GM04503 (cell line): ENCODE measurements at places on chromosomes 4 and X.

GRCh38 chrX:49761481-49761880 is 65.7 kb upstream of the PAGE1 start:
- DNase-seq = no peak

DNA sequence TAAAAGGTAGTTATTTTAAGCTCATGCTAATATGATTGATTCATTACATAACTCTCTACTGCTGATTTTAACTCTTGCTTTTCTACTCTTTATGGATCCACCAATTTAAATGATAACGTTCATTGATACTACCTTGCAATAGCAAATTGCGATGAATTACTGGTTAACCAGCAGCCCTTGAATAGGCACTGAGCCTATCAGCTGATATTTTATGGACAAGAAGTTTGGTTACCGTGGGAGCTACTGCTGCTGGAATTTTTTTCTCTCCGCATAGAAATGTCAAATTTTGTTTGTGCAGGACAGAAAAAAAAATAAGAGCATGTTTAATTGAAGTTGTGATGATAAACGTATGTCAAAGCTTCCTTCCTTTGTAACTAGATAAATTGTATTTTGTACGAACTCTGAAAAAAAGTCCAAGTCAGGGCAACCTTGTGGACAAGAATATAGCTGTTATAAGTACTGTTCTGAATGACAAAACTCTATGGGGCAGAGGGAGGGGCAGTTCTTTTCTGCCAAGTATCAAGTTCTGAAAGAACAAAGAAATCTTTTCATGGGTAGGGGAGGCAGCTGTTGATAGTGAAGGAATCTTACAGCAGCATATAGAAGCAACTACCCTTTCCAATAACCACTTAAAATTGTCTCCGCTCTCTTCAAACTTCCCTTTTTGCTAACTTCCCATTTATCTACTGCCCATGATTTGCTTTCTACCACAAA is 434.9 kb upstream of the PABPC4L start:
- DNase-seq = no peak

GRCh38 chr4:107615809-107616208 is 104.2 kb downstream of the PAPSS1 start:
- DNase-seq = no peak

GRCh38 chr4:189786447-189786846 is 154.2 kb upstream of the FRG1 start:
- DNase-seq = no peak

- DNase-seq = no peak
These were observed 79.4 kb downstream of the CEP135 start for GRCh38 chr4:56028165-56028564.

DNA sequence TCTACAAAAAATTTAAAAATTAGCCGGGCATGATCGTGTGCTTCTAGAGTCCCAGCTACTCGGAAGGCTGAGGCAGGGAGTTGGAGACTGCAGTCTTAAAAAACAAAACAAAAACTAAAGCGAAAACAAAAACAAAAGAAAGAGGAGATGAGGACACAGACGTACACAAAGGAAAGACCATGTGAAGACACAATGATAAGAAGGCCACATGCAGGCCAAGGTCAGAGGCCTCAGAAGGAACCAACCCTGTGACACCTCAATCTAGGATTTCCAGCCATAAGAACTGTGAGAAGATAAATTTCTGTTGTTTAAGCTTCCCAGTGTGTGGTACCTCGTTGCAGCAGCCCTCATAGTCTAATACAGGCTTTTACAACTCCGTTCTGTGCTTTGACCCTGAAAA is 177.0 kb upstream of the ATP6AP2 start:
- no peak for DNase-seq

DNA sequence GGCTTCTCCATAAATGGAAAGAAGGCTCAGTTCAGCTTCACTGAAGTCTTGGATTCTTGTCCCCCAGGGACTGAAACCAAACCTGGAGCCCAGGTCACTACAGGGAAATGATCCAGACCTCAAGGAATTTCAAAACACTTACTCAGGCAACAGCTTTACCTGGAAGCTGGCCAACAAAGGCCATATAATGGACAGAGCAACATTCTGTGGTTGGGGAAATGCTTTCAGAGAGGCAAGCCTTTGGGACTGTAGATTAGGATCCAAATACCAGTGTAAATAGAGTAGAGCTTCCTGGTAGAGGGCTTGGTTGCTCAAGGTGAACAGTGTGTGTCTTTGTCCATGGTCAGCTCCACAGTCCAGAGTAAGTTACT is 57.0 kb upstream of the PROM1 start:
- DNase-seq = peak; percentile 71

- no peak for DNase-seq
These were observed 63.0 kb downstream of the SORBS2 start for GRCh38 chr4:185748901-185749390.

GRCh38 chrX:133337250-133337649 is 78.0 kb downstream of the GPC4 start:
- DNase-seq = no peak

DNA sequence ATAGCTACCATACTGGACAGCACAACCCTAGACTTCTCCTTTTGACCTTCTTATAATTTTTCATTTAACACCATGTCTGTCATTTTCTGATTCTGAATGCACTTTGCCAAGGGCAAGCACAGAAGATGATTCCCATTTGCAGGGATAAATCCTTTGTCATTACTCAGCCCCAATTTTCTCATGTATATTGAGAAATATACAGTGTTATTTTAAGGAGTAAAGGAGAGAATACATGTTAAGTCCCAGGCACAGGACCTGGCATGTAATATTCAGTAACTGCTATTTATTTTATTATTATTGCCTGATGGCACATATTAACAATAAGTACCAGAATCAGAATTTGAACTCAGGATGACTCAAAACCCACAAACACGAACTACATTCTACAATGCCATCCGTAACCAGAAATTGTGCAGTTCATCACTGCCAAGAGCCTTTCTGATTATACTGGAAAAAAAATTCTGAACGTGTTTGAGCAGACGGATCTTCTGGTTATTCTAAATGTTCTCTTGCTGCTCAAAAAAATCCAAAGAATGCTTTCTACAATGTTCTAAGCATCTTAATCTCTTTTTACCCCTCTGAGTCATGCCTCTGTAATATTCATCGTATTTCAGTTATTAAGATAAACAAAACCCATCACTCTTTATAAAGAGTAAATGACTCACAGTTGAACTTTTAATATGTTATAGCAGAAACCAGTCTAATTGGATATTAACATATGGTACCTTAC is 170.0 kb downstream of the MID1 start:
- DNase-seq = peak; percentile 69

DNA sequence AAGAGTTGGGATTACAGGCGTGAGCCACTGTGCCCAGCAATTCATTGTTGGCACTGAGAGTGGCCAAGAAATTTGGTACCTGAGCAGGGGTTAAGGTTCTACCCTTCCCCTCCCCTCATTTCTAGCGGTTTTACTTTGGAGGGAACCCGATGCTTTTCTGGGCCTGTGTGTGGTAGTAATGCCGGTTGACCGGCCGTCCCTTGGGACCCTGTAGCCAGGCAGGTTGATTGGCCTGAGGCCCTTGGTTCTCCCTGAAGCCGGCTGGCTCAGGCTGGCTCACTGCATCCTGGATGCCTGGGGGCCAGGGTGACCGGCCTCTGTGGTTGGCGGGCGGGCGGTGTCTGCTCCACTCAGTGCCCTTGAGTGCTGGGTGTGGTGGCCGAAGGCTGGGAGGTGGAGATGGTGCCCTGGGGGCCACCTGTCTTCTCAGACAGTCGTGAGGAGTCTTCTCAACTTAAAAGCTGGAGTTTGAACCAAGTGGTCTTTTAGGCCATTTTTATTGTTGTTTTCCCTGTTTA is 45.6 kb downstream of the RGS12 start:
- DNase-seq = no peak

DNA sequence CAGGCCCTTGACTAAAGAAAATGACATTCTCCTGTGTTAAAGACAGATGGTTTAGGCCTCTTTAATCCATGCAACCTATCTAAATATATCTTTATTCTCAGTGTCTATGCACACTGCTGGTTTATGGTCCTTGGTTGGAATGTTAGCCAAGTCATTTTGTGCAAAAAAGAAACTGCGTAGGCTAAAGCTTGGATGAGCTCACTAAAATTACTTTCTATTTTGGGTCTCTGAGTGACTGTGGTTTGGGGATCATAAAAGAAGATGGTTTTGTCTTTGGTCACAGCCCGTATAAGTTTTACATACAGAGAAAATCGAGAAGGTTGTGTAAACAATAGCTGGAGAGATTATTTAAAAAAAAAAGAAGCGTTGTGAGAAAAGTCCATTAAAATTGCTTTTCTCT is 443.6 kb downstream of the UBE2NL start:
- no peak for DNase-seq

DNA sequence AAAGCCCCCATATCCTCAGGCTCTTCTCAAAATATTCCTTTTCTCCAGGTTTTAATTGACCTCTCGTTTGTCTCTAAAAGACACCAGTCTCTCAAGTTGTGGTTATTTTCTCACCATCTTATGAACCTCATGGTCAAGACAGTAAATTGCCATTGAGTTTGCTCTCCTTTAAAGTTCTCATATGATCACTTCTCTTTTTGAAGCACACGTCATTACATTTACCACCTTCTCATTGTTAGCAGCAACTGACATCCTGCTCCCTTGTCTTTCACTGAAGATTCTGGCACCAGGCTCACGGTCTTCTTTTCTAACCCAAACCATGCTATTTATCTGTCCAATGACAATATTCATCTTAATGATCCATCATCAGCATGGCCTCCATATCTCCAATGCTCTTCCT is 324.2 kb downstream of the TMA16 start:
- DNase-seq = no peak

DNA sequence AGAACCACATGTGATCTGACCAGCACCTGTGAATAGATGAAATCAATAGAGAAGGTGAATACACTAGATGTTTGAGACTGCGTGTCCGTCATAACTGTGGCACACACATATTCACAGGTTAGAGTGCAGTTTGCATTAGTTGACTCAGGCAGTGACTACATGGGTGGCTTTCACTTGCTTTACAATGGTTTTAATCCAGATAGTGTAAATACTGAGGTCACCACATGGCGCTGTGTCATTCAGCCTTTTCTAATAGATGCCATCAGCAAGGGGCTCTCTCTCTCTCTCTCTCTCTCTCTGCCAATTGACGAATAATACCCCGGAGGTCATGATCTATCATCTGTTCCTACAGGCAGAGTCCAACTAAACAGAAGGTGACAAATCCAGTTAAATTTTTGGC is 30.7 kb upstream of the FGF13 start:
- no peak for DNase-seq

- no peak for DNase-seq
These were observed 18.0 kb downstream of the SPINK2 start for GRCh38 chr4:56803471-56803870.

- DNase-seq = no peak
These were observed 166.1 kb upstream of the TEX13C start for GRCh38 chrX:125153621-125154020.

- no peak for DNase-seq
These were observed 335.0 kb upstream of the TENM3 start for GRCh38 chr4:181908168-181908567.

DNA sequence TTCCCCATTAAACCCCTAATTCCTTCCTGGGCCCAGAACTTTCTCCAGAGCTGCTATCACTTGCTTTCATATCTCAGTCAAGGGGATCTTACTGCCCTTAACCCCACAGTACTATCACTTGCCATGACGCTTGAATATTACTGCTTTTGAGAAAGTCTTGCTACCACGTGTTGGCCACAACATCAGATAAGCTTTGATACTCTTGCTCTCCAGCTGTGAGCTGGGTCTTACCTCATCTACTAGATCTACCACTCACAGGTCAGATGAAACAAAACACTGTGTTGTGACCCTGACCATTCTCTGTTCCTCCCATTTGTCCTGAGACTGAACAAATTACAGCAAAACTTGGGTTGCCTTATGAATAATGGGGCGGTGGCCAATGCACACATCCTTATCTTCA is 12.1 kb upstream of the TAPT1 start:
- DNase-seq = no peak

GRCh38 chrX:318739-319578 is at the start of gene GTPBP6:
TSS of gene GTPBP6 (minus strand) at chrX:318796. CDS start at chrX:318787, 9 bp downstream.
- peak; percentile 97 for DNase-seq

GRCh38 chr4:143882892-143883291 is 22.5 kb downstream of the GYPE start:
- DNase-seq = no peak

DNA sequence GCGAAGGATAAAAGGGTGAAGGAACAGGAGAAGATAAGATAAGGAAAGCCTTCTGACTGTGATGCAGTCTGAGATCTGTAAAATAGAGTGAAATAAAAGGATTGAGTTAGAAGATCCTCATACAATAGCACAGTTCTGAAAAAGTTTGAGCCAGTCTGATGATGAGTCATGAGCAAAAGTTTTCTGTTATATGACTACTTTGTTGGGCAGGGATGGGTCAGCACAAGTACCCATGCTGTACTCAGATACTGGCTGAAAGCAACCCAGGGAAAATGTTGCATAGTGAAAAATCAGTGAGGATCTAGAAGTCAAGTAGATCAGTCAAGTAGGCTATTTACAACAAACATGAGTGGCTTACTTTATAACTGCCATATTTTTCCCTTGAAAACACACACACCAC is 253.5 kb downstream of the PCDH10 start:
- peak; percentile 3 for DNase-seq

GRCh38 chr4:162010362-162010761 is 153.4 kb downstream of the FSTL5 start:
- DNase-seq = no peak

DNA sequence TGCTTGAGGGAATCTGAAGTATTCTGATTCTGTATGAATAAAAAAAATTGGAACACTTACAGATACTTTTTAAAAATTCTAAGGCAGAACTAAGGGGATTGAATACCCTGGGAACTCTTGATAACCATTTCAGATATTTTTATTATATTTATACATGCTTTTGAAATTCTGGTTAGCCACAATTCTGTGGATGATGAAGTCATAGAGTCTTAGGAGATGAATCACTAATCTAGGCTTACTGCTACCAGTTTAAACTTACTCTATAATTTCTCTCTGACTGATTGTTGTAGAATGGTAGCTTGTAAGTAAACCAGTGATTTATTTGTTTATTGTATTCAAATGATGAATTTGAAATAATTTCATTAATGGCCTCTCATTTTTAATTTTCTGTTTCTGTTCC is 11.4 kb upstream of the SLAIN2 start:
- peak; percentile 73 for DNase-seq

DNA sequence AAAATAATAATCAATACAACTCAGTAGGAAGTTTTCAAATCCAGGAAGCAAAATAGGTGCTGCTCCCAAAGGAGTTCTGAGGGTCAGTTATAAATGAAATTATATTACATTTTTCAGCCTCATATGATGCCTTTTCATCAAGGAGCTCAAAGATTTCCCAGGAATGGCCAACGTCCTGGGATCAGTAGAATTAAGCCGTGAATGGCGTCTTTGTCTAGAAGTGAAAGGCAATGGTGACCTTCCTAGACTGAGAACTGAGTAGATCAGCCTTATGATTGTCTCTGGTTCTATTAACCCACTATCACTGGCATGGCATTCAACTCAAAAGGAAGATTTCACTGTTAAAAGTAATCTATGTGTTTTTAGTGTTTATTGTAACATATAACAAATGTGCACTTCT is 74.4 kb downstream of the ENOX2 start:
- no peak for DNase-seq
